Left ventricle myocardium inferior (tissue), 1 donor: ENCODE measurements at places on chromosomes 16 and 17. TPM values are rescaled to one million over a fixed set of nuclear protein-coding genes. Genes with fewer than 3 reads are reported as not detected.

SERPINF2 gene
- total RNA-seq = 0.33 TPM

- peaks cover 17% of the 10 kb centered on the region for H3K4me1 ChIP-seq
- peak; percentile 68 for DNase-seq
- no peaks in the 10 kb centered on the region for H3K36me3 ChIP-seq
- peaks cover 80% of the 10 kb centered on the region for H3K27me3 ChIP-seq
These were observed 84.9 kb downstream of the HS3ST2 start for GRCh38 chr16:22898874-22899348.

- H3K27ac ChIP-seq = peak overlapping the region; percentile 39
- H3K27me3 ChIP-seq = peaks cover 37% of the 10 kb centered on the region
- H3K4me3 ChIP-seq = no peak overlapping the region
- no peak for DNase-seq
- H3K36me3 ChIP-seq = no peaks in the 10 kb centered on the region
These were observed 140.5 kb upstream of the HS3ST2 start for GRCh38 chr16:22673421-22673831.

SLC22A31 gene
- not detected for total RNA-seq

DNA sequence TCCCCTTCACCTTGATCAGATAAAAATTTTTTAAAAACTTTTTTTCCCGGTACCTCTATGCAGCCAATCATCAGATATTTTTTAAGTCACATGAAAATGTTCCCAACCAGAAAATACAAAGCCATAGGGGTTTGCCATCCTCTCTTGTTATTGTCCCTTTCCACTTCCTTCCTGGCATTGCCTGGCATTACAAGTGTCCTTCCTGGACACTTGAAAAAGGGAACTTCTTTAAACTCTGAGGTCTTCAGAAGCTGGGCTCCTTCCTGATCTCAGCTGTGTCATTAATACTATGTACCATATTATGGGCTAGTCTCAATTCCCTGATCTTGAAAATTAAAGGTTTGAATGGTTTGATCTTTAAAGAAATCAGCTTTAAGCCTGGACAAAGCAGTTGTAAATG is 64.9 kb downstream of the TEX14 start:
- DNase-seq = no peak
- H3K27me3 ChIP-seq = no peaks in the 10 kb centered on the region
- H3K36me3 ChIP-seq = no peaks in the 10 kb centered on the region
- H3K4me1 ChIP-seq = peaks cover 7% of the 10 kb centered on the region
- no peak overlapping the region for H3K4me3 ChIP-seq

DNA sequence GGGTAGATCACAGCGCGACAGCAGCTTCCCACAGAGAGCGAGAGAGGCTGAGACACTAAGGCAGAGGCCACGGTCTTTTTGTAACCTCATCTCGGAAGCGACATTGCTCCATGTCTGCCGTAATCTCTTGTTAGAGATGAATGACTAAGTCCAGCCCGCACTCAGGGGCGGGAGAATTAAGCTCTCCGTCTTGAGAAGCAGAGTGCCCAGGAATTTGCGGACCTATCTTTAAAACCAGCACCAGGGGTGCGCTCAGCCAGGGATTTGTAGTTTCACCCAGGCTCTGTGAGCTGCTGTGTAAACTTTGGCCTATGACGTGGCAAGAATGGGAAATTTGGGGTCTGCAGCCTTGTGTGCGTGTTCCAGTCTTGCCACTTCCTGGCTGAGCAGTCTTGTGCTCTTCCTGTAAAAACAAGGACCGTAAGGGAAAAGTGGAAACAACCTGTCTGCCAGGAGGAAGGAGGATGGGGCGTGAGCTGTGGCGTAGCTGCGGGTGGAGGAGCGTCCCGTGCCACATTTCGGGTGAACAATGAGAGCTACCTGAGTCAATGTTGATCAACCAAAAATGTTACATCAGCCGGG is 16.0 kb upstream of the JPH3 start:
- H3K4me1 ChIP-seq = peaks cover 24% of the 10 kb centered on the region
- peaks cover 80% of the 10 kb centered on the region for H3K27me3 ChIP-seq
- H3K36me3 ChIP-seq = no peaks in the 10 kb centered on the region
- no peak overlapping the region for H3K4me3 ChIP-seq
- DNase-seq = no peak
- H3K27ac ChIP-seq = no peak overlapping the region

- DNase-seq = no peak
- H3K36me3 ChIP-seq = no peaks in the 10 kb centered on the region
- H3K27ac ChIP-seq = no peak overlapping the region
These were observed 45.9 kb downstream of the RAI1 start for GRCh38 chr17:17727111-17727659.

C17orf58 gene
- 6.6 TPM for total RNA-seq
